ENCODE measurements at places on chromosomes 6 and 20.

DNA sequence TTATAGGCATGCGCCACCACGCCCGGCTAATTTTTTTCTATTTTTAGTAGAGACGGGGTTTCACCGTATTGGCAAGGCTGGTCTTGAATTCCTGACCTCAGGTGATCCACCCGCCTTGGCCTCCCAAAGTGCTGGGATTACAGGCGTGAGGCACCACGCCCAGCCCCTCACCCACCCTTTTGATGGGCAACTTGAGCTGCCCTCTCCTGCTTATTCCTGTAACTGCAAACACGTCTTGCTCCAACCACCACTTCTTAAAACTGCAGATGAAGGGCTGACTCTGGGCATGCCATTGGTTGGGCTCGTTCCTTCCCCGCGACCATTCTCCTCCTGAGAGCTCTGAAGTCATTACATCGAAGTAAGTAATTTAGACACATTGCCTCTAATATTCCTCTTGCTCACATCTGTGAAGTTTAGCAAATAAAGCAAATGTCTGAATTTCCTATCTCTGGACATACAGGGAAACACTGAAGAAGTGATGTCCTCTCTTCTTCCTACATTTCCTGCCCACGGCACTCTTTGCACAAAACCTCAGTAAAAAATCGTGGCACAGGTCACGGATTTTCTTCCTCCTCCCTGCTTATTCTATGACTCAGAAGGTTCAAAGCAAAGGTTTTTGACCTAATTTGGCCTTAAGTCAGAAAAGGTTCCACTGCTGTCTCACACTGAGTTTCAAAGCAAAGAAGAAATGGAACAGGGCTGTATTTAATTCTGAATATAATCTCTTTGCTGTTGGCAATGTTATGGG lies 117.5 kb downstream of the GMPR start:
- no peak overlapping the region for H3K4me3 ChIP-seq
- peaks cover 3% of the 10 kb centered on the region for H3K4me1 ChIP-seq
- DNase-seq: no peak
- no peak overlapping the region for H3K27ac ChIP-seq

GRCh38 chr6:134101479-134101878 lies 49.1 kb upstream of the SLC2A12 start:
- H3K36me3 ChIP-seq: no peaks in the 10 kb centered on the region
- no peak overlapping the region for H3K27ac ChIP-seq
- no peak overlapping the region for H3K4me3 ChIP-seq
- no peaks in the 10 kb centered on the region for H3K27me3 ChIP-seq

GRCh38 chr6:115456848-115457247 lies 603.8 kb downstream of the FRK start:
- peak overlapping the region; percentile 21 for H3K27ac ChIP-seq
- no peaks in the 10 kb centered on the region for H3K27me3 ChIP-seq
- H3K36me3 ChIP-seq: no peaks in the 10 kb centered on the region
- no peak overlapping the region for H3K4me3 ChIP-seq
- peaks cover 3% of the 10 kb centered on the region for H3K4me1 ChIP-seq
- no peak for DNase-seq

DNA sequence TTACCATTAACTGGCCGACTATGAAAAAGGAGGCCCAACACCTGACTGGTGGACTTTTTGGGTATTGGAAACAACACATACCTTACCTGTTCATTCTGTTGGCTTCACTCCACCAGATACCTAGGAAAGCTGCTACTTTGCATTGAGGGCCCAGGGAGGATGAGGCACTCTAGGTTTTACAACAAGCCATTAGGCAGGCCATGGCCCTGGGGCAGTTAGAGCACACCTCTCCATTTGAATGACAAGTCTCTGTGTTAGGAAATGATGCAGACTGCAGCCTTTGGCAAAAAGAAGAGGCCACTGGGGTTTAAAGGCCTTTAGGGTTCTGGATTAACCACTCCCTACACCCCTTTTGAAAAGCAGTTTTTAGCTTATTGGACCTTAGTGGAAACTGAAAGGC lies 144.3 kb downstream of the OR2B2 start:
- peaks cover 11% of the 10 kb centered on the region for H3K4me1 ChIP-seq
- no peak overlapping the region for H3K27ac ChIP-seq
- no peaks in the 10 kb centered on the region for H3K36me3 ChIP-seq
- DNase-seq: no peak

GRCh38 chr6:13465734-13466133 lies 21.7 kb downstream of the GFOD1 start:
- H3K27ac ChIP-seq: no peak overlapping the region
- no peaks in the 10 kb centered on the region for H3K36me3 ChIP-seq
- no peak overlapping the region for H3K4me3 ChIP-seq
- DNase-seq: no peak
- peaks cover 26% of the 10 kb centered on the region for H3K4me1 ChIP-seq

- H3K27me3 ChIP-seq: peaks cover 10% of the 10 kb centered on the region
- H3K4me1 ChIP-seq: peaks cover 2% of the 10 kb centered on the region
- DNase-seq: peak; percentile 81
- peak overlapping the region; percentile 68 for H3K4me3 ChIP-seq
- no peaks in the 10 kb centered on the region for H3K36me3 ChIP-seq
Measured at GRCh38 chr20:13220194-13220903, 725 bp upstream of the ISM1 start.

- H3K27me3 ChIP-seq: no peaks in the 10 kb centered on the region
- H3K4me1 ChIP-seq: no peaks in the 10 kb centered on the region
Measured at GRCh38 chr6:97437087-97437486, 154.1 kb upstream of the MMS22L start.

GRCh38 chr6:55937951-55938690 lies 62.7 kb upstream of the BMP5 start:
- H3K27ac ChIP-seq: no peak overlapping the region
- H3K27me3 ChIP-seq: no peaks in the 10 kb centered on the region
- H3K4me3 ChIP-seq: no peak overlapping the region
- H3K36me3 ChIP-seq: no peaks in the 10 kb centered on the region
- no peak for DNase-seq

DNA sequence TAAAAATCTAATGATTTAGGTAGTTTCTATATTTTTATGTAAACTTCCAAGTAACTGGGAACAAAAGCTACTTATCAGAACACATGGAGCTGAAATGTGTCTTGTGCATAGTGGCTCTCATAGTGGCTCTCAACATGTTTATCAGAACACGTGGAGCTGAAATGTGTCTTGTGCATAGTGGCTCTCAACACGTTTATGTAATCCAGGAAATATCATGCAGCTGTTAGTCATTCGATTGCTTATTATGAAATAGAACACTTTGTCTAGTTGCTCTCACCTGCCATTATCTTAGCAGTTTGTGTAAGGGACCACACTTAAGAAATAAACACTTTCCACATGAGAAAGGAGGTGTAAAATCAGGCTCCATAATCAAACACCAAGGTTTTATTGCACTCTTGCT lies 119.2 kb upstream of the ASCC3 start:
- no peak overlapping the region for H3K4me3 ChIP-seq
- no peak overlapping the region for H3K27ac ChIP-seq
- H3K4me1 ChIP-seq: no peaks in the 10 kb centered on the region
- no peaks in the 10 kb centered on the region for H3K36me3 ChIP-seq
- H3K27me3 ChIP-seq: no peaks in the 10 kb centered on the region
- no peak for DNase-seq

GRCh38 chr6:21151530-21151929 lies 442.0 kb upstream of the SOX4 start:
- no peaks in the 10 kb centered on the region for H3K4me1 ChIP-seq
- DNase-seq: no peak
- H3K36me3 ChIP-seq: no peaks in the 10 kb centered on the region
- H3K27ac ChIP-seq: no peak overlapping the region
- H3K27me3 ChIP-seq: no peaks in the 10 kb centered on the region
- H3K4me3 ChIP-seq: no peak overlapping the region

GRCh38 chr20:22575087-22575721 lies 9.2 kb downstream of the FOXA2 start:
- H3K27ac ChIP-seq: no peak overlapping the region
- H3K4me3 ChIP-seq: no peak overlapping the region
- peaks cover 94% of the 10 kb centered on the region for H3K27me3 ChIP-seq
- no peak for DNase-seq
- peaks cover 4% of the 10 kb centered on the region for H3K36me3 ChIP-seq
